T-helper 2 cell (primary cell): ENCODE measurements at places on chromosomes 3 and 15.
A peak's percentile ranks its signal among the peaks of the same experiment; 100 is the strongest.

- no peak for DNase-seq
Observed at GRCh38 chr3:38645601-38646000, 3.9 kb downstream of the SCN5A start.

DNA sequence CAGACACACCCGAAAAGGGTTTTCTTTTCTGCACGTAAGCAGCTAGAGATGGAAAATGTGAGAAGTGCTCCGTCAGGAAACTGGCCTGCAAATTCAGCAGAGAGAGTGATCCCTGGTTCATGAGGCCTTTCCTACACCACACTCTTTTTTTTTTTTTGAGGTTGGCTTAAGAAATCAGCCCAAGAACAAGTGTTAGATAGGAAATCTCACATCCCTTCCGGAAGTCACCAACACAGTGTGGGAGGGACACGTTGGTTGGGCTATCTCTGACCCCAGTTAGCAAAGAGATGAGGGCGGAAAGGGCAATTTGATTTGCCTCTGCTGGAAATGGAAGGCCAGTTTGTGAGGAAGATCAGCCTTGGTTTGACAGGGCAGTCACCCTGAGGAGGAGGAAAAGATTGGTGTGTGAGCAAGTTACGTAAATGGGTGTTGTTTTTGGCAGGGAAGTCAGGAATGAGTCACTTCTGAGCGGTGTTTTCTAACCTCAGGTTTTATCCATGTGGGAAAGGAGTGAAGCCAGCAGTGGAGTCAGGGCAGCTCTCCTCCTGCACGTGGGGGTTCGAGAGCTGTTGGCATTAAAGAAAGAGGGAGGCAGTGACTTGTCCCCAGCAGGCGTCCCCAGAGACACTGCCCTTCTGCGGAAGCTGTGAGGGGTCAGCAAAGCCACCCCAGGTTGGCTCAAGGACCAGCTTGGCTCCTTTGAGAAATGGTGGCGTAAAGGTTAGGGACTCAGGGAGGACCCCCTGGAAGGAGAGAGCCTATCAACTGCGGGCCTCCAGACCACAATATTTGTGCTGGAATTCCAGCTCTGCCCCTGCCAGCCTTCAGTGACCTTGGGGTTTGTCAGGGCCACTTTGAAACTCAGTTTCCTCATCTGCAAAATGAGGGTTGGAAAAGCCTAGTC, 237.6 kb upstream of the BHLHE40 start:
- no peak for DNase-seq

DNA sequence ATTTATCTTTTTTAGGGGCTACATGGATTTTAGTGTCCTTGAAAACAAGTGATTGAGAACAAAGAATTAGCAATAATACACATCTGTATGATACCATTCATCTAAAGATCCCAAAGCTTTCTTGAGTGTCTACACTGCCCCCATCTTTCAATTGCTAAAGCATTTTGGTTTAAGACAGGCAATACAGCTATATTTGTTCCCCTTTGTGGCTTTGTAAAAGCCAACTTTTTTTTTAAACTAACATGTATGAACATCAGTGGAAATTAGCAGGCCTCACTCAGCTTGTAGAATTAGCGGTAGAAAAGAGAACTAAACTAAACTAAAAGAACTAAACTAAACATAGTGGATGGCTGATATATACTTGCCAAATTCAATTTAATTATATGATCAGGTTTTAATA, 449.6 kb downstream of the MECOM start:
- DNase-seq = no peak

GRCh38 chr15:59400103-59400813, 27.6 kb upstream of the MYO1E start:
- no peak for DNase-seq

- no peak for DNase-seq
Observed at GRCh38 chr3:192005989-192006388, 545.0 kb downstream of the PYDC2 start.

- DNase-seq = no peak
Observed at GRCh38 chr15:67146875-67147381, 81.5 kb downstream of the SMAD3 start.

- DNase-seq = no peak
Observed at GRCh38 chr3:110816008-110816407, 255.6 kb upstream of the NECTIN3 start.

GRCh38 chr15:91953432-91953831, 99.9 kb downstream of the SLCO3A1 start:
- no peak for DNase-seq

- DNase-seq = no peak
Observed at GRCh38 chr15:59557581-59557980, 54.0 kb upstream of the GCNT3 start.

DNA sequence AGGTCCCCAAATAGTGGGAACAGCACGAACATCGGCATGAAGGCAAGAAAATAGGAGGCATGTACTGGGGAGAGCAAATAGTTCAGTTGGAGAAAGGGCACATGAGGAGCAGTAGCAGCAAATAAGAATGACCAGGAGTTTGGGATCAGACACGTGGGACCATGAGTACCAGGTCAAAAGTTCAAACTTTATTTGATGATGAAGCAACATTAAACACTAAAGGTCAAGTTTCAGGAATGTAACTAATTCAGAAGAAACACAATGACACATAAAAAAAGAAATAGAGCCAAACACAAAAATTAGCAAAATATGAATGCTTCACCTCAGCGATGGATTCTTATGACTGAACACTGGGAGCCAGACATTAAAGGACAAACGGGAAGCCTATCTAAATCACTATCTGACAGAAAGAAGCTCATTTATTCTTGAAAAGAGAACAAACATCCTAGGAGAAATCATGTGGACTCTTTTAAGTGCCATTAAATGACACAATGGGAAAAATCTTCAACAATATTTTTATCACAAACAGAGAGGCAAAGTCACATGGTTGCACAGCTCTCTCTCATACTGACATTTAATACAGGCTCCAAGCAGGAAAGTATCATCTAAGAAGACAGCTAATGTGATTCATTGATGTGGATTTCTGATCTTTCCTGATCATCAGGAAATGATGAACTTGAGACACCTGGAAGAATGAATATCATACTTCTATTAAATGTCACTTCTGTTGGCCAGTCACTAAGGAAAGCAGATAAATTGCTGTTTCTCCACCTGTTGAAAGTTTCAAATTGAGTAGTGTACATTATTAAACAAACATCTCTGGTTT, 216.9 kb upstream of the THBS1 start:
- no peak for DNase-seq

- no peak for DNase-seq
Observed at GRCh38 chr3:159727506-159727905, 261.1 kb upstream of the IL12A start.

DNA sequence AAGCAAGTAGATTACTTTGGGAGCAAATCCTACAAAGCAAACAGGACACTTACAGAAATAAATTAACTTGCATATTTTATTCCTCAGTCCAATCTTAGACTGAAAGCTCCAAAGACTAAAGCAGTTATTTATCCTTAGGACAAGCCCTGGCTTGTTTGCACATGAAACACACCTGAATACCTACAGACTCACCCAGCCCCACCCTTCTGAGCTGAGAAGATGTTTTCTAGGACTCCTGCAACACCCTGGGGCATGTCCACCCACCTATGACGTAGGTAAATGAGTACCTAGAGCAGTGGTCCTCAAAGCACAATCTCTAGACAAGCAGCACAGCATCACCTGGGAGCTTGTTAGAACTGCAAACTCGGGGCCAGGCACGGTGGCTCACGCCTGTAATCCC, 80.8 kb downstream of the ANXA2 start:
- no peak for DNase-seq

DNA sequence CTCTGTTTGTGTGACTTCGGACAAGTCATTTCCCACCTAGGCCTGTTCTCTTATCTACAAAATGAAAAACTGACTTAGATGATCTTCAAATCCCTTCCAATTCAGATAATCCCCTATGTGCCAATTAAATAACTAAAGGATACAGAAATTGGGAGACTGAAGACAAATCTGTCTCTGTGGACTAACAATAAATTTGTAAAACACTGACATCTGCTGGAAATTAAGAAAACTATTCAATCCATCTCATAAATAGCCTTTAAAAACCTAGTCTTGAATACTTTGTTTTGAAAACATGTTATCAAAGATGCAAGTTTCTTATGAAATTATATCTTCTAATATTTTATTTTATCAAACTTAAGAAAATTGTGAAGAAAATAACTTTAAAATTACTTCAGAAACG, 38.3 kb downstream of the MTHFS start:
- no peak for DNase-seq

DNA sequence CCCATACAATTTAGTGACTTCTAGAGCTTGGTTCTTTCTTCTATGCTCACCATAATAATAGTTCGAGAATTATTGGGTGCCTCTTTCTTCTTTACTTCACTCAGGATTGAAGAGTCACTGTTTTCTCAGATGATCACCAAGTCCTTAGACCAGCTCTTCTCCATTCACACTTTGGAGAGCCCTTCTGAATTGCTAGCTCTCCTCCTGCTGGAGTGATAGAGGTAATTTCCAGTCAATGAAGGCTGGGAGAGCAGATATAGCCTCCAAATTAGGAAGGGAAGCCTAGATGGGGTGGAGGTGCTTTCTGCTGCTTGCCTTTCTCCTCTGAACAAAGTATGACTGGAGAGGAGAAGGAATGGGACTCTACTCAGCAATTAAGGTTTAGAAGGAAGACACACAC, 10.7 kb upstream of the BBX start:
- no peak for DNase-seq

DNA sequence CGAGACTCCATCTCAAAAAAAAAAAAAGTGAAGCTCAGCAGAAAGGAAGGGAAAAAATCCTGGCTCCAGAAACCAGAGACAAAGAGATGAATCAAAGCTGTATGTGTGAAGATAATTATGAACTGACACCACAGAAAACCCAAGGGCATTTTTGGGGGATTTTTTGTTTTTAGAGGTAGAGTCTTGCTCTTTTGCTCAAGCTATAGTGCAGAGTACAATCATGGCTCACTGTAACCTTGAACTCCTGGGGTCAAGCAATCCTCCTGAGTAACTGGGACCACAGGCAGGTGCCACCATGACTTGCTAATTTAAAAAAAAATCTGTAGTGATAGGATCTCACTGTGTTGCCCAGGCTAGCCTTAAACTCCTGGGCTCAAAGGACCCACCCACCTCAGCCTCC, 22.8 kb downstream of the HCLS1 start:
- no peak for DNase-seq

- no peak for DNase-seq
Observed at GRCh38 chr15:71392861-71393283, 277.6 kb downstream of the THSD4 start.

DNA sequence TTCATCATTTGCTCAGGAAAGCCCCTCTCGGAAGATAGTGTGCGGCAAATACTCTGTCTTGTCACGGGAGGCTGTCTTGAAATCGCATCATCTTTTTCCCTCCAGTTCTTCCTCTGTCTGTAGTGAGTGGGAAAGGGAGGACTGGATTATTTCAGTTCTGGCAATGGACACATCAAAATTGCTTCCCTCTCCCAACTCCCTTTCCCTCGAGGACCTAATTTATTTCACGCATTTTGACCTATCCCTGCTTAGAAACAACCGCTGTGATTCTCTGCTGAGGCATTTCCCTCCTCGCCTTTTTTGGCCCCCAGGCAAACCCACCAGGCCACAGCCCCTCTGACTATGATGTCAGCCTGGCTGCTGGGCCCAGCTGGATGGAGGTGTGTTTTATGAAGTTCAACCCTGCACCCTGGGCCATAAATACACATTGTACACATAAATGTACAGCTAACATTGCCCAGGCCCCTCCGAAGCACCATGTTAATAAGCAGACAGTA, 138.7 kb upstream of the LRTM1 start:
- no peak for DNase-seq

- no peak for DNase-seq
Observed at GRCh38 chr3:31592764-31593163, 60.0 kb downstream of the STT3B start.

DNA sequence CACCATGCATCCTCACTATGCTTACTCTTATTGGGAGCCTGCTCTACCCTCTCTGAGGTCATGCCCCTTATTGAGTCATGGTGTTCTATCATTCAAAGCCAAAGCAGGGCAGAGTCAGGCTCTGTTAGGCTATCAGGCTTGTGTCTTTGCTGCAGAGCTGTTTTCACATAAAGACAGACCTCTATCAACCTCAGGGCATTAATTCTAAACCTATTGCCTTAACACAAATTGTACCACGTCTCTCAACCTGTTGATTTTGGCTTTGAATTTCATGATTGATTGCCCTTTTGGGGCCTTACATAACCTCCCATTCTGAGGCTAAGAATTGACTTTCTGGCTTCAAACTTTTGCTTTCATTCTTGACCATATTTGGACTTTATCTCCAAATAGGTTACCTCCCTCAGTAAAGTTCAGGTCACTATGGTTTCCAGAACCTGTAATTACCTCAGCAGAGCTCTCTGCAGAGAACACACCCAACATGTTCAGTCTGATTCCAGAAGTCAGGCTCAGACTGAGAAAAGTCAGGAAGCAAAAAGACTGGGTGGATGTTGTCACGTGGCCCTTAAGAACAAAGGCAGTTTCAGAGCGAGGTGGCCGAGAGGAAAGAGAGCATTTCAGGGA, 221.4 kb upstream of the NANOGP8 start:
- no peak for DNase-seq

- DNase-seq = peak; percentile 15
Observed at GRCh38 chr3:70716832-70717231, 404.4 kb upstream of the MDFIC2 start.

- no peak for DNase-seq
Observed at GRCh38 chr3:45544024-45544716, 50.4 kb upstream of the LIMD1 start.

DNA sequence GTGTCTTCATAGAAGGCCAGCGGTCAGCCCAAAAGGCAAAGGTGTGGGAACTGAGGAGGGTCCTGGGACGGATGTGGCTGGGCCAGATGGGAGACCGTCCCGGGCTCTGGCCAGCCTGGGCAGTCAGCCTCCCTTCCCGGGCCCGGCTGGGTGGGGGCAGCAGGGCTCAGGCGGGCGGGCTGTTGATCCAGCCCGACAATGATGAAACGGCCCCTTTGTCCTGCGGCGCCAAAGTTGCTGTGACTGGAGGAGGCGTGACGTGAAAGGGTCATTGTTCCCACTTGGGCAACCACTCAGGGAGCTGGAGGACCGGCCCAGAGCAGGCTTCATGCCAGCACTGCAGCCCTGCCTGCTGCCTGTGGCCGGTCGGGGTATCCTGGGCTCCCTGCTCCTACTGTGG, 16.5 kb downstream of the DUSP7 start:
- no peak for DNase-seq

- no peak for DNase-seq
Observed at GRCh38 chr15:78224023-78224411, 10.3 kb downstream of the ACSBG1 start.

DNA sequence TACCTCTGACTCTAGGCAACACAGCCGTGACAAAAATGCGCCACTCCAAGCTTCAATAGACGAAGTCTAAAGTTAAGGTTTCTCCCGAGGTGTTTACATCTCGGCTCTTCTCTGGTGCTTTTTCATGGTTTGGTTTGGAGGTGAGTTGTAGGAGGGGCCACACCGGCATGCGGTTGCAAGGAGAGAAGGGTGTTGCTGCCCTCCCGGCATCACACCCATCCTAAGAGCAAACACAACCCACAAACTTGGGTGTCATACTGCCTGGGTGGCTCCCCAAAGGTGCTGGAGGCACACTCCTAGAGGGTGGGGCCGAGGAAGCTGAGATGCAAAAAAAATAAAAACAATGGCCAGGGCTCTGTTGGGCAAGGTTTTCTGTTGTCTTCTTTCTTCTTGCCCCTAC, 225.2 kb upstream of the ICE2 start:
- peak; percentile 73 for DNase-seq
